ENCODE measurements at places on chromosomes 5 and 9.

DNA sequence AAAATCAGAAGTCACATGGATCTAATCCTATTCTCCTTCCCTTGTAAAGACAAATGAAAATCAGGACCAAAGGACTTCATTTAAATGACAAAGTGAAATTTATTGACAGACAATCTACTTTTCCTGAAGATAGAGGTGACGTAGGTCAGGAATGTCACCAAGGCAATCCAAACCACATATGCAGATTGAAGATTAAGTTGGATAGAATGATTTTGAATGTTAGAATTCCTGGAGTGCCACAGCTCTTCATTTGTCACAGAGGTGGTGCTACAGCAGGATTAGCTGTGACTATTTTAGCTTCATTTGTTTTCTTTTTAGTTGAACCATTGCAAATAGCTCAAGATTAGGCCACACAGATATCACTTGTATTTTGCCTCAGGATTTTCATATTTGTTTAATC lies 736.0 kb upstream of the ARRDC3 start:
- no peak for DNase-seq

DNA sequence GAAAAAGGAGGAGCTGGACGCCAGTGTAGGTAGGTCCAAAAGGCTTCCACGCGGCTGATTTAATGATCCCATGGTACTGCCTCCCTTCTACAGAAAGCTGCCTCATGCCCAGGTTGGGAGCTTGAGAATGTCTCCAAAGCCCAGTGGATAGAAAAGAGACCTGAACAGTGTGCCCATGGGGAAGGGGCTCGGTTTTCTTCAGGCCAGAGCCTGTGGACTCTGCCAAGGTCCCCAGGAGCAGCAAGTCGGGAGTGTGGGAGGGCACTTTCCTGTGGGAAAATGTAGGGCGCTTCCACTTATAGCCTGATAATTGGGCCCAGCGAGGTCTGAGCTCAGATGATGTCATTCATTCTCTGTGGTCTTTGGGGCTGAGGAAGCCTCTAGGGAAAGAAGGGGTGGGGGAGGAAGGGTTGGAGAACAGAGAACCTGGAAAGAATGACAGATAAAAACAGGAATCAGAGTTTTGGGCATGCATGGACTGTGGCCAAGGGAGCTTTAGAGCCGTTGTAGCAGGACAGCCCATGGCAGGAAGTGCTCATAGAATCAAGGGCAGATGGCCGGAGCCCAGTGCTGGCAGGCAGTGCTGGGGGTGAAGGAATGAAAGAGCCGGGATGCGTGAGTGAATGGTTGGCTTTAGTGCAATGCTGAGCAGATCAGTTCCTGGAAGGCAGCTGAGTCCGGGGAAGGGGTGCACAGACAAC lies 42.5 kb upstream of the SH3PXD2B start:
- no peak for DNase-seq

DNA sequence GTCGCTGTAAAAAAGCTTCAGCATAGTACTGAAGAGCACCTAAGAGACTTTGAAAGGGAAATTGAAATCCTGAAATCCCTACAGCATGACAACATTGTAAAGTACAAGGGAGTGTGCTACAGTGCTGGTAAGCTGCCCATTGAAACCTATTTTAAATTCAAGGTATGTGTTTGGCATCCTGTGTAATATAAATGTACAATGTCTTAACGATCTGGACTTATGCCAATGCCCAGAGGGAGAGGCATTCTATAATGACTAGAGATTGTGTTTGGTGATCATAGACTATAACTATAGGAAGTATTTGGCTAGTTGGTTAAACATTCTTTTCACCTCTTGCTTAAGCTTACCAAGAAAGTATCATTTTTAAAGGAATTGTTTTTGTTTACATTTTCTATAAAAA lies 95.7 kb downstream of the INSL6 start:
- DNase-seq: no peak

- no peak for DNase-seq
These were observed 564 bp upstream of the CCNH start for GRCh38 chr5:87413343-87413645.

- DNase-seq: no peak
These were observed 11.4 kb upstream of the ANKRD33B start for GRCh38 chr5:10552183-10553143.

- no peak for DNase-seq
These were observed 169.5 kb upstream of the TAS2R1 start for GRCh38 chr5:9799606-9800005.

DNA sequence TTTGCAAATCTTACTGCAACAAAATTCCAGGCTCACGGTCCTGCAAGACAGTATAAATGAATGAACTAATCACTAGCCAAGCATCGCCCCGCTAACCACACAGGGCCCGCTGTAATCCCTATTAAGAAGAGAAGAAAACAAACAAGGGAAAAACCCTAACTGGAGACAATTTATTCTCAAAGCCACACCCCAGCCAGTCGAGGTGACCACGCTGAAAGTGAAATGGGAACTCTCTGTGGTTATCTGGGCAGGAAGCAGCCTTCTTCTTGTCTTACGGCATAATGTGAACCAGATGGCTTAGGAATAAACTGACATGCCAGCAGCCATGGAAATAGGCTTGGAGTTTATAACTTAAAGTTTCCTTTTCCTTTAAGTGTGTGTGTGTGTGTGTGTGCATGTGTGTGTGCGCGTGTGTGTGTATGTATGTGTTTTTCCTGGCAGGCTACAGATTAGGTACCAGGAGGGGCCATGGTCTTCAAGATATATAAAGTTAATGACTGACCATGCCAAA lies 120.2 kb downstream of the SEMA6A start:
- DNase-seq: no peak

DNA sequence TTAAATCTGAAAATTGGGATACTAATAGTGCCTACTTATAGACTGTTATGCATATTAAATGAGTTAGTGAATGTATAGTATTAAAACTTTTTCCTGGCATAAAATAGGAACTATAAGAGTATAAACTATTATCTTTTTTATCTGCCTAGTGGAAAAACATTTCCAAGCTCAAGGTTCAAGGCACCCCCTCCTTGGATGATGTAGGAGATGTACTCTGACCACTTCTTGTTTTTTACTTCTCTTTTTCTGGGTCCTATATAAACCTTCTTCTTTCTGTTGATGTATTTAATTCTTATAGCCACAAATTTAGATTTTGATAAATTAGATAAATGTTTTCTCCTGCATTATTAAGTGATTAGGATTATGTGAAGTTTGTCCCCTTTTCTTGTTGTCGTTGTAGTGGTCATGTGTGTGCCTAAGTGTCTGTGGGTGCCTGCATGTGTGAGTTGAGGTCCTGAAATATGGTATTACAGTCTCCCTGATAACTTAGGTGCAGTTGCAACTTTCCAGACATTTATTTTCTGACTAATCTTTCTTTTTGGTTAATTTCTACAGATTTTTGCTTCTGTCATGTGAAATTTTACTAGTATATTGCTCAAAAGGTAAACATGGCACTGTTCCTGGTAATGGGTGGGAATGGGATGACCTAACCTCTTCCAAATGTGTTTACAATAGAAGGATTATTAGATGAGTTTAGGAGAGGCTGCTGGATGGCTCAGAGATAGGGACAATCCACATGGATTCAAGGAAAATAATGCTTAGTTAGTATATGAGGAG lies 160.8 kb upstream of the CDKN2B start:
- no peak for DNase-seq

DNA sequence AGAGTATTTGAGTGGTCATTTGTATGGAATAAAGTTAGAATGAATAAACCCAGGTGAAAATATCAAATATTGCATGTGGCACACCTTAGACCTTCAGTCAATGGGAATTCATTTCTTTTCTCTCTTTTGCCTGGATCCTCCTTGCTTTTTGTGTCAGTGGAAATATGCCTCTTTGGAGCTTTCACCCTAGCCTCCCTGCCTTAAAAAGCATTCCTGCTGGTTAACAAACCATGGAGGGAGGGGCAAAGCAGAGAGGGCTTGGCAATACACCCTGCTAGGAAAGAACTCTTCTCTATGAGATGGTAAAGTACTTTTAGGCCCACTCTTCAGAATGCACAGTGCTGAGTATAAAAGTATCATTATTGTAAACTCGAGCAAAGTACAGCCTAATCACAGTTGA lies 383.7 kb downstream of the DMAC1 start:
- DNase-seq: no peak

DNA sequence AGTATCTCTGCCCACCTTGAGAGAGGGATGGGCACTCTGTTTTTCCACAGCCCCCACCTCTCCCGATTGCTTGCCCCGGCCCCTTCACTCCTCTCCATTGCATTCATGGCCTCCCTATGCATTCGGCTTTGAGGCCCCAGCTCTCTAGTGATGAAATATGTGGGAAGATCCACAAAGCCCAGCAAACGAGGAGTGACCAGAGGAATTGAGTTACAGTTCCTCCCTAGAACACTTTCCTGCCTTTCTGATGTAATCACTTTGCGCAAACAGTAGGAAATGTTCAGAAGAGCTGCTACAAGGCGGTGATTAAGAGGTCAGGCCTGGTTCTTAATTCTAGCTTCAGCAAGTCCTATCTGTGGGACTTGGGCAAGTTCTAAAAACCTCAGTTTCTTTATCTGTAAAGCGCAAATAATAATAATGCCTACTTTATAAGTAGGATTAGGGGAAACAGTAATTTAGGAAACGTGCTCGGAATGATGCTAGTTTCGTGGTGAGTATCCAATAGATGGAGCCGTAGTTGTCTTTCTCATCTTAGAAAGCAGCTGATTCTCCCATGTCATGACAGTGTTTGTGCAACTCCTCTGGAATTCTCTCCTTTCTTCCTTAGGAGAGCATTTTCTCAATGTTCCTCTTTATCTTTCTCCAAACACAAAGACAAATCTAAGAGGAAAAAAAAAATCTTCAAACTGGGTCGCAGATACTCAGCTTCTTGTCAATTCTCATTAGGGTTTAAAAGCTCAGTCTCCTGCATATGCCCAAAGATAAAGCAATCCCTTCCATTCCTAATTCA lies 99.5 kb upstream of the MSX2 start:
- no peak for DNase-seq

DNA sequence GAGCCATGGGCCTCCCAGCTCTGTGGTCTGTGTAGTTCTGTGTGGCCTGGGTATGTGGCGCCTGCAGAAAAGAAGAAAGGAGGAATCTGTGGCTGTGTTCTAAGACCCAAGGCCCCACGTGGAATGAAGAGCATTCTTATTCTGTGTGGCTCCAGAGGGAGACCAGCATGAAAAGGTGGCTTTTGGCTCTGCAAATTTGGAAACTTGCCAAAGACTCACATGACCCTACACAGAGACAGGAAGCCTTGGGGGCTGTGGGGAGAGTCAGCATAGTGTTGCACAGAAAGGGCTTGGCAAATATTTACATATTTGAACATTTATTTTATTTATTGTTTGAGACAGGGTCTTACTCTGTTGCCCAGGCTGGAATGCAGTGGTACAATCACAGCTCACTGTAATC lies 193.3 kb downstream of the TMEM38B start:
- no peak for DNase-seq

DNA sequence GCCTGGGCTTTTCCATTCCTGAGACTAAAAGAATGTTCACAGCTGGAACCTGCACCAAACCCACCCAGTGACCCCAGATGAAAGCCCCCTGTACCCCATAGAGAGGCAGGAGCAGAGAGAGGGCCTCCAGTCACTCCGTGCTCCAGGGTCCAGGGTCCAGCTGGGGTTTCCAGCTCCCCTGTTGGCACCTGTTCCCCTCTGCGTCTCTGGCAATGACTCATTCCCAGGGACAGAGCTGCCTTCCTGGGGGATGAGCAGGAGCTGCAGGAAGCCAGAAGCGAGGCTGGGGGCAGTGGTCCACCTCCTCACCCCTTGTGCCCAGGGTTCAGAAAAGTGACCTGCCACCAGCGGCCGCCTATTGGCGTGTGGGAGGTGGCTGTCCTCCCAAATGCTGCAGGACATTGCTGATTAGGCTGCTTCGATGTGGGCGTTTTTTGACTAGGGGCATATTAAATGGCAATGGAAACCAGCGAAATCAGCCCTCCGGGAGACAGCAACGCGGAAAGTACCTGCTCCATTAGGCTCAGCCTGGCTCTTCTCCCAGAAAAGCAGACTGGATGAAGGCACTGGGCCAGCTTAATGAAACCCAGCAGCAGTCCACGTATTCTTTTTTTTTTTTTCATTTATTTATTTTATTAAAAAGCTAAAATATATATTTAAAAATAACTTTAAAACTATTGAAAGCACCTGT lies 97.4 kb downstream of the DAP start:
- DNase-seq: peak; percentile 3

GRCh38 chr9:87725356-87725899 lies 491 bp upstream of the CTSL start:
- no peak for DNase-seq

GRCh38 chr9:114745108-114745848 lies 60.6 kb downstream of the TNFSF15 start:
- no peak for DNase-seq

DNA sequence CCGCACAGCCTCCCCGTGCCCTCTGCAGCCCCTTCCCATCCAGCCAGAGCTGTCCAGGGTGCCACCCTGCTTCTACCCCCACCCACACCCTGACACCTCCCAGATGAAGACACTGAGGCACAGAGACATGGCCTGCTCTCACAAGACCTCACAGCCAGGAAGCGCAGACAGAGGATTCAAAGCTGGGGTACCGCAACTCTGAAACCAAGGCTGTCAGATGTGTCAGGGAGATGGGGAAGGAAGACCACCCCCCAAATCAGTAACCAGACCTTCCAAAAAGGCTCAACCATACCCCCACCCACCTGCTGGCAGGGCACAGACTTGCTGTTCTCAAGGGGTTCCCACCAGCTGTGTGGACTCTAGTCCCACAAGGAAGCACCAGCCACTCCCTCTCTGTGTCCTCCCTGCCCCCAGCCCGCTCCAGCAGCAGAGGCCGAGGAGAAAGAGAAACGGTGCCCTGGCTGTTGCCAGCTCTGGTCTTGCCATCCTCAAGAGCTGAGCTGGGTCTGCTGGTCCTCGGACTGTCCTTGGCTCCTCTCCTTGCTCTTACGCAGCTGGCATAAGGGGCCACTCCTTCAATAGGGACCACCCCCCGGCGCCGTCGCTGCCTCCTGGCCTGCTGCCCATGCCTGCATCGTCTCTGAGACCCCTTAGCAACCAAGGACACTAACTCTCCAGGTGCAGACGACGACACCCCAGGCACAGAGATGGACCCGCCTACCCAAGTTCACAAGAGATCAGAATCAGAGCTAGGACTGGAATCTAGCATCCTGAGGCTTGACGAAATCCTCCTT lies 699 bp downstream of the AKNA start:
- no peak for DNase-seq

DNA sequence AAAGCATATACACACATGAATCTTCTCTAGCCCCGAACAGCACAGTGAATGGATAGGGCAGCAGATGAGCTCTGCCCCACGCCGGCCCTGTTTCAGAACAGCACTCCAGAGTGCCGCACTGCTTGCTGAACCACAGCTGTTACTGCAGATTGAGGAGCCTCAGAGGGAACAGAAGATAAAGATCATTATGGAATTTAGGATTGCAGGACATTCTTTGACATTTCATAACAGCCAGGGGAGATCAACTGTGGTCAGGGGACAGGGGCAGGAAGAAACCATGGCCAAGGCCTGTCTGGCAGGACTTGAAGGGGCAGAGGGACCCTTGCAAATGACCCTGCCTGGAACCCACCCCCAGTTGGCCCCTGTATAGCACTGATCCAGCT lies 20.6 kb downstream of the IRF1 start:
- DNase-seq: no peak

- DNase-seq: no peak
These were observed 82.8 kb downstream of the DAP start for GRCh38 chr5:10678244-10678643.

All from Calu3 (cell line).